ENCODE measurements at places on chromosomes 13 and 19.

- H3K36me3 ChIP-seq = no peaks in the 10 kb centered on the region
- no peak overlapping the region for H3K4me3 ChIP-seq
- DNase-seq = no peak
- no peak overlapping the region for H3K27ac ChIP-seq
- H3K4me1 ChIP-seq = peaks cover 7% of the 10 kb centered on the region
These were observed 4.9 kb downstream of the FXYD3 start for GRCh38 chr19:35120492-35120891.

DNA sequence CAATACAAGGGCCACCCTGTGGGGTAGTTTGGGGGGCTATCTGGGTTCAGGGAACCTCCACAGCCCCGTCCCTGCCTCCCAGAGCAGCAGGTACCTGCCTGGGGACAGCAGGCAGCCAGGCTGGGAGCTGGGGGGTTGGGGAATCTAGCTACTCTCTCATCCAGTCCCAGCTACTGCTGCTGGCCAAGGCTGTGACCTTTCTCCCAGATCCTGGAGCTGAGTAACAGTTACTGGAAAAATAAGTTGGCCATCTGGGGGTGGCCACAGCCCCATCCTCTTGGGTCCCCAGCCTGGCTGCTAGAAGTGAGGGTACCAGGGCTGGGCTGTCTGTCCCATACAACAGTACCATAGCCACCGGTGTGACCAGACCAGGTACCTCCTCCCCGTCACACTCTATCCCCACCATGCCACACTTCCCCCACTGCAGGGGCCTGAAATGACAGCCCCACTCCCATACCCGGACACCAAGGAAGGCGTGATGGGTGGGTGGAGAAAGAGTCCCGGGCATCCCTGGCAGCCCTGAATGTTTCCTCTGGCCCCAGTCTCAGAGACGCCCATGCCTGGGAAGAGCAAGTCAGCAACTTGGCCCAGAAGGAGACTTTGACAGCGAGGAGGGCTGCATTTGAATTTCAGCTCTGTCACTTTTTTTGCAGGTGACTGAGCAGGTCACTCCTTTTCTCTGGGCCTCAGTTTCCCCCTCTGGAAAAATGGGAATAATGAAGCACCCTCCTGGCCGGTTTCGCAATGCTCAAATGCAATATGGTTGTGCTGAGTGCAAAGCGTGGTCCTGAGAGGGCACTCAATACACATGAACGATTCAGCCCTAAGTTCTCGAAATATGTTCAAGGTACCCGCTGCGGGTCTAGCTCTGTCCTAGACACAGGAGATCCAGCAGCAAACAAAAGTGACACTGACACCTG is 30.7 kb upstream of the NFIC start:
- peaks cover 90% of the 10 kb centered on the region for H3K27me3 ChIP-seq
- H3K4me1 ChIP-seq = no peaks in the 10 kb centered on the region
- H3K27ac ChIP-seq = no peak overlapping the region
- H3K36me3 ChIP-seq = no peaks in the 10 kb centered on the region
- DNase-seq = no peak

DNA sequence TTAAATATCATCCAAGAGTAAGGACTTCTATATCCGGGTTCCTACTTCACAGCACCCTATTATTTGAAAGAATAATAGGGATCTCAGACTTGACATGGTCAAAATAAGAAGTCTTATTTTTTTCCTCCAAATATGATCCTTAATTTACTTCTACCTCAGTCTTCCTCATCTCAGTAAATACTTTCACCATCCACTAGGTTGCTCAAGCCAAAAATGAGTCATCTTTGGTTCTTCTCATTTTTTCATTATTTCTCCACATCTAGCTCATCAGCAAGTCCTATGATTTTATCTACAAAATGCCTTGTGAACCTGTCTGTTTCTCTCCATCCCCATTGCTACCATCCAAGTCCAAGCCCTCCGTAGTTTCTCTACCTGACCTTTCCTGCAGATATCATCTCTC is 121.9 kb upstream of the GJB6 start:
- H3K27me3 ChIP-seq = no peaks in the 10 kb centered on the region
- no peak overlapping the region for H3K4me3 ChIP-seq
- H3K4me1 ChIP-seq = no peaks in the 10 kb centered on the region
- no peaks in the 10 kb centered on the region for H3K36me3 ChIP-seq
- no peak overlapping the region for H3K27ac ChIP-seq

DNA sequence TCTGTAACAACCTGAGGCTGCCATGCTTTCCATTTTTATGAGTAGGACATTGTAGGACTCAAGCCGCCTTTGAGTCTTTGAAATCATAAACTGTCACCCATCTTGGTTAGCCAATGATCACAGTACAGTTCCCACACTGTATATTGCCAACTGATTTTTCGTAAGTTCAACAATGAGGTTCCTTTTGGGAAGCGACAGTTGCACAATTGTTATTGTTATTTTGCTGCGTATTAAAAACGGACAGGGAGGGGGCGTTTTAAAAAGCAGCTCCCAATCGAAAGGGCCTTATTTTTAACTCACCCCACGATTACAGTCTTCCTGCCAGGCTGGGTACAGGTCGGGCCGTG is 601 bp downstream of the SLC46A3 start:
- DNase-seq = no peak
- H3K27me3 ChIP-seq = no peaks in the 10 kb centered on the region
- no peaks in the 10 kb centered on the region for H3K36me3 ChIP-seq

DNA sequence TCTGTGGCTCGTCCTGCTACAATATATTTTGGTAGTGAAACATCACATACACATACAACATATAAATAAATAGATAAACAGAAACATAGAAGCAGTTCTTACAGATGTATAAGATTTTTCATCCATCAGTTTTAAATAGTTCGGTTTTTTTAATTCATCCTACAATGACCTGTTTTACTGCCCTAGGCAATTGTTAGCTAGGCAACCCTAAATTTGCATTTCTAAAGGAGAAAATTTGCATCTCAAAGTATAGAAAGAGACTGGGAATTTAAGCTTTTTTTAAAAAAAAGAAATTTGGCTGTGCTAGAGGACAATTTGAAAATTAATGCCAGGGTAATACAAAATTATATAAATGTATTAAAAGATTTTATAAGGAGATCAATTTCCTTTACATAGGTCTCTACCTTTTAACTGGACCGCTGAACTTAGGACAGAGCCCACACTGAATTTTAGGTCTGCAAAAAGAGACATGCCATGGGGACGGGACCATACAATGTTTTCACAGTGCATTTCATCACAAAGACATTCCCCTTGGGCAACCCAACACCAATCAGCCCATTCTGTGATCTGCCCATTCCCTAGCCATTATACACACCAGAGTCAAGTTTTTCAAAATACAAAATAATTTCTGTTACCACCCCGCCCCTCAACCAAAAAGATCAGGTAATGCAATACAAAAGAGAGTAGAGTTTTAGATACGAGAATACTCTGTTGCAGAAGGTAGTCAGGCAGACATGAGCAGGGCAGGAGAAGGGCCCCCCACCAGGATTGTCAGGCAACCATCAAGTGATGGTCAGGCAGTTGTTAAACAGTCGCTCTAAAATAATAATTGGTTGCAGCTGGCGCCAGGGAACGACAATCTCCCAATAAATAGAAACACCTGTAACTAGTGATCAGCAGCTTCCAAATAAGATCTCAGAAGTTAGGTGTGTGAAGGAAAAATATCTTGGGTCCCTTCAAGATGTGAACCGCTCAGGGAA is 299.7 kb upstream of the SGCG start:
- H3K4me1 ChIP-seq = 0 out of 2 replicates have a peak, but pooled peaks cover 3% of the 10 kb centered on the region
- no peak for DNase-seq
- H3K36me3 ChIP-seq = no peaks in the 10 kb centered on the region
